Hippocampal formation (tissue), 2 donors: ENCODE measurements at places on chromosomes 16 and 17.

DNA sequence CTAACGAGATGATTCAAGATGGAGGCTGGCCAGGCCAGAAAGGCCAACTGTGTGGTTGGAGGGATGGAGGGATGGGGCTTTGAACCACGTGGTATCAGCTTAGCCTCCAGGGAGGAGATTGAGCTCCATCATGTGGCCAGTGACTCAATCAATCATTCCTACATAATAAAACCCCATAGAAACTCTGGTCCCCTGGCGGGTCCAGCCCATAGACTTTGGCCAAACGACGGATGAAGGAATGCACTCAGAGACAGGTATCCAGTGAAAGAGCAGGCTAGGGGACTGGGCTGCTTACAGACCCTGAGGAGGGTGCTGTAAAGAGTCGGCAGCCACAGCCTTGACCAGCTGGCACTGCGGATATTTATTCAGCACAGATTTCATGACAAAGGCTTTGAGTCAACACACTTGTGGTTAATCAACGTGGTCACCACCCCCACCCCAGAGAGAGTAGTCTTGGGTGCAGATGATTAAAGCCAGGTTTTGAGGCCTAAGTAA is 308.7 kb upstream of the TNRC6C start:
- no peak for DNase-seq

GRCh38 chr16:82633964-82634600 is 7.3 kb downstream of the CDH13 start:
- DNase-seq = peak; percentile 56

DNA sequence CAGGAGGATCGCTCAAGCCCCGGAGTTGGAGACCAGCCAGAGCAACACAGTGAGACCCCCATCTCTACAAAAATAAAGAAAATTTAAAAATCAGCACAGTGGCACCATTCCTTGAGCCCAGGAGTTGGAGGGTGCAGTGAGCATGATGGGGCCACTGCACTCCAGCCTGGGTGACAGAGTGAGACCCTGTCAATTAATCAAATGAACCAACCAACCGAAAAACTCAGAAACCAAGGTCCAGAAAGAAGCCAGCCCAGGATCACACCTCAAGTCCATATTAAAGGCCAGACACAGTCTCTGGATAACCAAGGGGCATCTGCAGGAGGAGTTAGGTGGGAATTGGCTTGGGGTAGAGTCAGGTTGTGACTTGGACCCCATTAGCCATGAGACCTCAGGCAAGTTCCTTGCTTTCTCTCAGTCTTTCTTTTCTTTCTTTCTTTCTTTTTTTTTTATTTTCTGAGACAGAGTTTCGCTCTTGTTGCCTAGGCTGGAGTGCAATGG is 2.4 kb downstream of the HSD17B1 start:
- DNase-seq = no peak

GRCh38 chr16:88923926-88924833 is 52.8 kb downstream of the CBFA2T3 start:
- DNase-seq = no peak

DNA sequence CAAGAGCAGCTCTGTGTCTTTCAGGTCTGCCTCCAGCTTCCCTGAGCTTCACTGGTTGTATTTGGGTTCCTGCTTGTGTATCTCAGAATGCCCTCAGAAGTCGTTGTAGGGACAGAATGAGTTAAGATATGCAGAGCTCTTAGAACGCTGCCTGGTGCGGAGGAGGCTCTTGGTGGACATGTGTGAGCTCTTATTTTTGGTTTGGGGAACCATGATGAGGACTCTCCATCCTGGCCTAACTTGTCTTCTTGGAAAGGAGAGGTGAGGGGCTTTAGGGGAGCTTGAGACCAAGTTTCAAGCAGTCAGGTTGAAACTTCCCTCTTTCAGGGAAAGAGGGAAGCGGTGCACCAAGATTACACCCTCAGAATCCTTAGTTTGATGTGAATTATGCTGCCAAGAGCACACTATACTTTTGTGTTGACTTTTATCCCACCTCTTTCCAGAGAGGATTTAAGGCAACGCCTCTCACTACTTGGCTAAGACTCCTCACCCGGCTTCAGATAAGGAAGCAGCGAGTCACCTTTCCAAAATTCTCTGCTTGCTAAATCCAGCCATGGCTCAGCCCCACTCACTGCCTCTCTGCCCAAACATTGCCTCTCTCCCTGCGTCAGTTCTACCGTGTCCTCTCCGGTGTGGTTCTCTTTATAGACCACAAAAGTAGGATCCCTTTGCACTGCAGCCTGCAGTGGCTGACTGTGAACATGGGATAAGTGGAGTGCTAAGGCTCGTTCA is 12.7 kb downstream of the CDK5RAP3 start:
- no peak for DNase-seq

DNA sequence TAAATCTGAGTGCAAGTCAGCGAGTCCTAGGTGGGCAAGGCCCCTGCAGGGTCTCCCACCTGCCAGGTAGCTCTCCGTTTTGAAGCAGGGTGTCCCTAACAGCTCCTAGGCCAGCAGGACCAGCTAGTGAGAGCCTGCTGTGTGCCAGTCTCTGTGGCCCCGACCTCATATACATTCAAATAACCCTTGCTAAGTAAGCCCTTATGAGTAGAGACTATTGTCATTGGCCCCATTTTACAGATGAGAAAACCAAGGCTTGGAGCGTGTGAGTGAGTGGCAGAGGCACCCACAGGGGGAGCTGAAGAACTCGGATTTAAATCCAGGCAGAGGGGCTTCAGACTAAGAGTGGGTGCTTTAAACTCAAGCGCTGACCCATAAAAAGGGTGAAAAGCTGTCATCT is 39.7 kb upstream of the EMP2 start:
- no peak for DNase-seq

DNA sequence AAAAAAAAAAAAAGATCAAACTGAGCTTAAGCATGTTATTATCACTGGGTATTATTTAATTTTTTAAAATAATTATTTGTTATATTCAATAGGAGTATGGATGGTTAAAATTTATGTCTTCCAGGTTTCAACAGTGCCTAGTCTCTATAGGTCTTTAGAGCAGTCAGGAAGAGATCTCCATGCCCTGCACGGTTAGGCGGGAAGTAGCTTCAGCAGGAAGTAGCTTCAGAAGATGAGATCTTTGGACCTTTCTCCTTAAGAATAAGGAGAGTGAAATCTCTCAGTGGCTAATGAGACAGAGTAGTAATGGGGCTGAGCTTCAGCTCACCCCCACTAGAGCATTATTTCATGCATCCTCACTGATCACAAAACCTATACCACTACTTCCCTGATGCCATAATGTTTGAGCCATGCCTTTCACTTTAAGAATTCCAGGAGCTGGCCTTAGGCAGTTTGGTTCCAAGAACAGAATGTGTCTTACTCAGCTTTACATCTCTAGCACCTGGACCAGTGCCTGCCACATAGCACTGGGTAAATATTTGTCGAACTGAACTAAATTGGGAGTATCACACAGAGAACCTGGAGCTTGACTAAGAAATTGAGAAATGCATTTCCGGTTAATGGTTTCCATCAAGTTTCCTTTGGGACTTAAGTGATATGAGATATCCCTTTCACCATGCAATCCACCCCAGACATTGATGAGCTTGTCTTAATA is 43.5 kb downstream of the SCPEP1 start:
- no peak for DNase-seq

GRCh38 chr17:9643611-9644010 is 1.7 kb upstream of the USP43 start:
- DNase-seq = no peak

GRCh38 chr17:30332057-30332542 is 1.8 kb downstream of the TMIGD1 start:
- DNase-seq = no peak
